ENCODE measurements at places on chromosomes 3 and 15. TPM values are rescaled to one million over a fixed set of nuclear protein-coding genes. Genes with fewer than 3 reads are reported as not detected.

- no peak for DNase-seq
Measured at GRCh38 chr3:170523248-170523647, 62.6 kb downstream of the SLC7A14 start.

GRCh38 chr15:40953713-40954074 lies 423 bp downstream of the CHAC1 start:
- DNase-seq, result no peak

- no peak for DNase-seq
Measured at GRCh38 chr3:197327701-197328100, 29.3 kb upstream of the DLG1 start.

DNA sequence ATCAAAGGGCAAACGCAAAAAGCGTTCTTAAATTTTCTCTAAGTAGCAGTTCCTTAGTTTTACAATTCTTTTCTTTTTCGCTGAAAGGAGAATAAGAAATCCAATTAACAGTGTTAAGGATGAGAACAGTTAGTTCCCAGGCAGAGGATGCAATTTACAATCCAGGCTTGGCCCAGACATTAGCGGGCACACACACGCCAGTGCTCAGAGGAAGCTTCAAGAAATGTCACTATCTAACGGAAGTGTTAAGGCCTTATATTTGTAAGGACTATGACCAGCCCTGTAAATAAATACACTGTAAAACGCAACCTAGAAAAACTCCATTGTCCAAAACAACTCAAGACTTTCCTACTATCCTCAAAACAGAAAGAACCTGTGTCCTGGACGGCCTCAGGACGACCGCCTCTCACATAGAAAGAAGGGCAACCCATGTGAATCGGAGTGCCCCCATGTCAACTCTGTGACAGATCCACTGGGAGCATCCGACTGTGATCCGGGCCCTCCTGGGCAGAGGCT lies 1.3 kb downstream of the ACAP2 start:
- no peak for DNase-seq

DNA sequence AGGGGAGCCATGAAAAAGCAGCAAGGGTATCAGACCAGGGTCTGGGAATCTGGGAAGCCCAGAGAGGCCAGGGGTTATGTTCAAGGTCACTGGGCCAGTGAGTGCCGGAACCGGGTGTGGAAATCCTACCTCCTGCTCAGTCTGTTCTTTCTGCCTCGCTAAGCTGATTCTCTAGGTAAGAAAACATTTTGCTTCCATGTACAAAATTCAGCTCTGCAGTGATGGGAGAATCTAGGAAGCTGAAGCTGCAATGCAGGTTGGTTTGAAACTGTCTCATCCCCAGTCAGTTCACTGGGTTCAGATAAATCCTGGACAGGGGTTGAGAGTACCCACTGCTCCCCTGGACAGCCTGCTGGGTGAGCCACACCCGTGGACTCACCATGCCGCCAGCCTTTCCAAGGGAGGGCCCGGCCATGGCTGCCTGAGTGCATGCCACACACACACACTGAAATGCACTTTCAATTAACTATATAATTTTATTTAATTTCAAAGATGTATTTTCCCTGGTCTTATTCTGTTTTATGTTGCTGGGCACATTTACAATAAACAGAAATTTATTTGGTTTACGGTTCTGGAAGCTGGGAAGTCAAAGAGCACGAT lies 108.4 kb downstream of the CORO2B start:
- DNase-seq, result no peak

DNA sequence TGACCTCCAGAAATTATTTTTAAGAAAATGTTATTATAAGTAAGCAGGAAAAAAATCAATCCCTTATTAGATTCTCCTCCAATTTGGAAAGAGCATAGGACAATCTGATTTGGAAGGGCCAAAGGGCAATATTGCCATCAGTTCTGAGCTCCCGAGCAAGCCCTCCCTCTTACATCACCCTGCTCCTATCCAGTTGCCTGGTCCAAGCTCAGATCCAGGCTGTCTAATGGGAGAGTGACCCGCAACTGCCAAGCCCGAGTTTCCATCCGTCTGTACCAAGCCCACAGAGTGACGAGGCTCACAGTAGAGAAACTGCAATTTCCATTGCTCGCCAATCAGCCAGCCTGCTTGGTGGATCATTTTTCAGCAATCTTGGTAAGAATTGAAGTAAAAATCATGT lies 187.7 kb downstream of the MEX3B start:
- no peak for DNase-seq

GRCh38 chr3:25281041-25281731 lies 146.9 kb upstream of the RARB start:
- DNase-seq, result no peak

GRCh38 chr3:171347301-171348039 lies 112.7 kb downstream of the TNIK start:
- DNase-seq, result no peak

DNA sequence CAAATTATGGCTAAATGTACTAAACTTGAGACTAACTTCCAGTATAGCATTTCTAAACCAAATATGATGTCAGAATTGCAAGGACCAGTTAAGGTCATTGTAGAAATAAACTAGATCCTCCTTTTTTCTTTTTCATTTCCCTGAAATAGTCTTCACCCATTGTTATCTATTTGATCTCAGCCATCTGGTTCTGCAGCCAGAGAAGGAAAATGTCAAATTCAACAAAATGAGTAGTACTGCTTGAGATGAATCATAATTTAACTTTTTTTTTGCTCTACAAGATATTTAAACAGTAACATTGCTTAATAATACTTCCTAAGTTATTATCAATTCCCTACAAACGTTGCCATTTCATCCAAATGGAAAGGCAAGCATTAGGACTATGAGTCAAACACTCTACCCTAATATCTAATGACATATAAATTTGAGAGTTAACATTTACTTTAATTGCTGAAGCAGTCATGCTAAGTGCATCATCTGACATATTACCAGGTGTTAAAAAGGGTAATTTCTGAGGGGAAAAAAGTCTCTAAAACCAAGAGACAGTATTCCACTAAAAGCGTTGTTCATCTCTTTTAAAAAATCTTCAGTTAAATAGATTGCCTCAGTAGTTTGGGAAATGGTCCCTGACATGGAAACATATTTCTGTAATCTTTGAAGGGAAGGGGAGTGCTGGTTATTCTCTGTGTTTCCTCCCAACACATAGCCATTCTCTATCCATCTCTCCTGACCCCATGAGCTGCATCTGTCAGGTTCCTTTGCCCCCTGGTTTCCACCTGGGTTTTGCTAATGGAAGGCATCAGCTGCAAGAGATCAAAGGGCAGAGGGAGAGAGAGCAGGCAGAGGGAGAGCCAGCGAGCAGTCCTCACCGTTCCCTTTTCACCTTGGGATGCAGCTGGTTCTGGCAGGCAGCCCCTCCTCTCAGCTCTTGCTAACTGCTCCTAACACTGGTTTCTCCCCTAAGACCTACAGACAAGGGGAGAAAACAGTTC lies 138.5 kb downstream of the ARPP21 start:
- DNase-seq, result no peak

- no peak for DNase-seq
Measured at GRCh38 chr15:74616366-74616939, 817 bp downstream of the CLK3 start.

- DNase-seq, result no peak
Measured at GRCh38 chr3:128470134-128470899, 3.6 kb upstream of the DNAJB8 start.

DNA sequence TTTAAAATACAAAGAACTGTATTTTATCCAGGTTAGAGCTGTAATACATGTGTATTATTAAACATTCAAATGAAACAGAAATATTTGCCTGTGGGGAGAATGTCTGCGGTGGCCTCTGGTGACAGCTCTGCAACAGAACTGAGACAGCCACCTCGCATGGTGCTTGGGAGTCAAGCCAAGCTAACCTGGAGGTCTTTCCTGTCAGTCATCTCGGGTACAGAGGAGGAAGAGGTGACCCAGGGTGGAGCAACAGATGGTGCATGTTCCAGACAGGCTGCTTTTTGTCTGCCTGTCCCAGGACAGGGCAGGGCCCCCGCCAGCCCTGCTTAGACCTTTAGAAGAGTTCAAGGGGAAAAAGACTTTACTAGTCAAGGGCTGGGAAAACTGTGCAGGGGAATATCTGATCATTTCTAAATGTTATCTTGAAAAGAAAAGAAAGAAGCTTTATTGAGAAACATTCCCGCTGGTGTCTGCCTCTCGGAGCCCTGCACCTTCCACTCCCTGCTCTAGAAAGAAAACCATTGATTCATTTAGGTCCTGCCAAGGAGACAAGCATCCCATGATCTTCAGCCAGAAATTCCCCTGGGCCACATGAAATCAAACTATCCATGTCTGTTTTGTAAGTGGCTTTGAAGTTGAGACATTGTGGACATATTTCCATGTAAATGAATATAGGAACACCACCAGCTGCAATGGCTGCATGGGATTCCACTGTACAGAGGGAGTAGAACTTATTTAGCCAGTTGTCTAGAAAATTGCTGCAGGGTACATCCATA lies 5.5 kb upstream of the NR2E3 start:
- DNase-seq, result no peak

GRCh38 chr3:43879166-43879565 lies 188.4 kb downstream of the ABHD5 start:
- no peak for DNase-seq

DNA sequence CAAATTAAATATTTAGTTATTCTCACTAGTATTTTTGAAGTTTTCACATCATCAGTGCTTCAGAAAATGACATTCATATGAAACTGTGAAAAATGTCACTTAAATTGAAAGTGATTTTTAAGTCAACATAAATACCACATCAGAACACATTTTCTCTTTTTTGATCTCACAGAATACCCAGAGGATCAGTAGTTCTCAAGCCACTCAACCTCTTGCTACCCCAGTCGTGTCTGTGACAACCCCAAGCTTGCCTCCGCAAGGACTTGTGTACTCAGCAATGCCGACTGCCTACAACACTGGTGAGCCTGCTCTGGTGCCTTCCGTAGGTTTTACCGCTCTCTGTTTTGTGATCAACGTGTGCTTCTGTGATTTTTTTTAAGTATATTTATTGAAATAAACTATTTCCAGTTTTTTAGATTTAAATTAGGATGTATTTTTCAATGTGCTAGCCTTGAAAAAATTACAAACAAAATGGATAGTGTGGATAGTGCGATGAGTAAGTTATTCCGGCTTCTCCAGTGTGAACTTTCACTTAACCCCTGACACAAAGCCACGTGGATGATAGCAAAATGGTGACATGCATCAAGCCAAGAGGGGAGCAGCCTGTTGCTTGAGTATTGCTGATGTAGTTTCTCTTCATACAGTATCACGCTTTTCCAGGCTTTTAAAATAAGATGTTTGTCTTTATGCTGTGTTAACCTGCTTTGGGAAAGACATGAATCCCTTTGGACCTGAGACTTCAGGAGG lies 26.5 kb downstream of the LYSMD4 start:
- DNase-seq, result no peak

DNA sequence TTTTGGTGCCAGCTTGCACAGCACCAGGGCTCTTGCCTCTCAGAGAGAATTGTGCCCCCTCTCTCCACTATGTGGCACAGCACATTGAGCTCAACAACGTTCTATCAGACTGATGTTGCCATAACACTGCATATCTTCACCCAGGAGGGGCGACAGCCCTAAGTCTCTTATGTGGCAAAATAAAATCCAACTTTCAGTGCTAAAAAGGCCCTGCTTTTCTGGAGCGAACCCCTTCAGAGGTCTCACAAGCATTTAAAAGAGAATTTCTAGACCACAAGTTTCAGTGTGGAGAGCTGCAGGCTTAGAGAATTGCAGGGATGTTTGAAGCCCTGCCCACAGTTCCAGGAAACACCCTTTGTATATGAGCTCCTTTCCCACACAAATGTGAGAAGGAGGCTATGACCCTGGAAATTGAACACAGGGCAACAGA lies 85.5 kb downstream of the LIPC start:
- DNase-seq, result no peak

GRCh38 chr15:51356983-51357382 lies 15.5 kb downstream of the GLDN start:
- DNase-seq, result no peak

DNA sequence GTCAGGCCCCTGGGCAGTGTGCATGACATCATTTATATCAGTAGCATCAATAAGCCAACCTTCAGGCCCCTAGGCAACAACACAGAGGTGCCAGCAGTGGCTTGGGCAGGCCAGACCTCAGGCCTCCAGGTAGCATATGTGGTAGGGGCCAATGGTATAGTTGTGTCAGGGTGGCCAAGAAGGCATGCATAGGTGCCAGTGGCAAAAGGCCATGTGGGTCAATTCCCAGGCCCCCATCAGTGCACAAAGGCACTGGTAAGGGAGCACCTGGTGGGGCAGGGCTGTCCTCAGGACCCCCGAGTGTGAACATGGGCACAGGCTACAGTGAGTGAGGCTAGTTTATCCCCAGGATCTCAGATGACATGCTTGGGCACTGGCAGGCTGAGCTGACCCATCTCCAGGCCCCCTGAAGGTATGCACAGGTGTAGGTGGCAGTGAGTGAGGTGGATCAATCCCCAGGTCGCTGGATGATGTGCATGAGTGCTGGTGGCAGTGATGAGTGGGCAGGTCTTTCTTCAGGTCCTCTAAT lies 244.1 kb upstream of the ZNF385D start:
- DNase-seq, result no peak

DNA sequence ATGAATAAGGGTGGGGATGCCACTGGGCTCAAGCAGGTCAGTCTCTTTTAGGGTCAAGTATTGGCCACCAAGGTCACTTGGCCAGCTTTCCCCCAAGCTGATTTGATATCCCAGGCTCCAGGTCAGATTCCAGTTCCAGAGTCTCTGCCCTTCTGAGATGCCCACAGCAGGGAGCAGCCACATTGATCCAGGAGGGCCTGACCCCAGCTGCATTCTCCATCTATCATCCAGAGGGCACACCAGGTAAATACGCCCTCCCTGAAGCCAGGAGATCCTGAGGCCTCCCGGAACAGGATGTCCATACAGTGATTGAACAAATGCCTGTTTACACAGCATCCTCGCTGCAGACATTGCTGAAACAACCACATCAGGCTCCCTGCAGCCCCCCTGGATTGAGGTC lies 264.6 kb upstream of the TLE3 start:
- no peak for DNase-seq

- DNase-seq, result no peak
Measured at GRCh38 chr3:148075771-148076716, 621.7 kb upstream of the AGTR1 start.

DNA sequence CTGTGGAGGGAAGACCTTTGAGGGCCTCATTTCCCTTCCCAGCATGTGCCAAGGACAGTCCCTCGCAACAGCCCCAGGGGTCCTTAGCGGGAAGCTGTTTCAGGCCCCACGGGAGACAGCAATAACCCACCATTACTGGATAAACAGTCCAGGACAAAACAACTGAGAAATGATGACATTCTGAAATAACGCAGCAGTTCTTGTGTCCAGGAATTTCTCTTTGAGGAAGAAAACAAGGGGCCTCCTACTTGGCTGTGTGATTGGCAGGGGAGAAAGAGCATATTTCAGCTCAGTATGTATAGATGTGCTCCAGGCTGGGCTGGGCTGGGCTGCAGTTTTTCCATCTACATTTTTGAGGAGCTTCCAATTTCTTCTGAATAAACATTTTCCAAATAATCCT lies 82.2 kb upstream of the THBS1 start:
- DNase-seq, result no peak

LINGO1 gene
- 16.8 TPM for polyA plus RNA-seq

DGKG gene
- polyA plus RNA-seq, result 0.70 TPM

VWA5B2 gene
- 1.6 TPM for polyA plus RNA-seq

NECTIN3 gene
- 48.2 TPM for polyA plus RNA-seq

CCR2 gene
- 1.6 TPM for polyA plus RNA-seq

ISLR2 gene
- 1.5 TPM for polyA plus RNA-seq

SI gene
- polyA plus RNA-seq, result not detected

FBXO40 gene
- polyA plus RNA-seq, result 0.01 TPM

Data from right renal pelvis (tissue), 4 donors.